ENCODE measurements at places on chromosomes 5 and 9. TPM values are rescaled to one million over a fixed set of nuclear protein-coding genes. Genes with fewer than 3 reads are reported as not detected.

DNA sequence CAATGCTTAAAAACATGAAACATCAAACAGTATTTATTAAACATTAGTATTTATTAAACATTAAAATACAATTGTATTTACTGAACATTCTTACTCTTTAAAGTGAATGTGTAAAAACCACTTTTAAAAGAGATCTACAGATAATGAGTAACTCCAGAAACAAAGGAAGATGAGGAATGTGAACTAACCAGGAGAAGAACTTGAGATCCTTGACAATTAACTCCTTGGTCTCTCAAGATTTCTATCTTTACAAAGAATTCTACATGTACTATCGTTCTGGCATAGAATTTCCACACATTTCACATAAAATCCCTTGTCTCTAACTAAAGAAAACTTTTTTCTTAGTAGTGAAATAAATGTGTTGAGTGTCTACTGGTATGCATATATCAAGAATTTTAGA, 28.7 kb upstream of the IFNE start:
- peaks cover 5% of the 10 kb centered on the region for H3K4me1 ChIP-seq
- no peaks in the 10 kb centered on the region for H3K27me3 ChIP-seq
- H3K4me3 ChIP-seq: no peak overlapping the region
- no peaks in the 10 kb centered on the region for H3K36me3 ChIP-seq

- no peaks in the 10 kb centered on the region for H3K36me3 ChIP-seq
- H3K4me3 ChIP-seq: no peak overlapping the region
- no peak for DNase-seq
- no peaks in the 10 kb centered on the region for H3K27me3 ChIP-seq
Observed at GRCh38 chr5:118687100-118687499, 301.2 kb downstream of the DTWD2 start.

DNA sequence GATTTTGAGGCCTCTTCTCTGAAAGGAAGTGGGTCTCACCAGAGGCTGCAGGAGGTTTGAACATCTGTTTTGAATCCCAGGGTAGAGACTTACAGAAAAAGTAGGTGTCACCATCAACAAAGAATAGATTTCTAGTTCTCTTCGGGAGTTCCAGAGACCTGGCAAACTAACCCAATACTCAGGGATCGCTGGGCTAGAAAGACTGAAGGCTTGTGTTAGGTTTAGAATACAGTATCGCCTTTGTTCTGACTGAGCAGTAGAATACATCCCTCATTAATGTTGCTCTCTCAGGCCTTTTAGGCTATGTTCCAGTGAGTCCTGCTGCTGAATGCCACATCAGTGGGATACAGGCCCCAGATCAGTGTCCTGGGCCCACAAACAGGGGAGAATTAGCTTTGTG, 27.2 kb downstream of the RUSC2 start:
- H3K27ac ChIP-seq: no peak overlapping the region
- H3K36me3 ChIP-seq: no peaks in the 10 kb centered on the region
- no peak for DNase-seq
- H3K4me3 ChIP-seq: no peak overlapping the region

- H3K27ac ChIP-seq: peak within 1 kb of the TSS; percentile 99
- peak; percentile 91 for DNase-seq
- H3K36me3 ChIP-seq: peaks cover 37% of the 10 kb centered on the region
- H3K27me3 ChIP-seq: no peaks in the 10 kb centered on the region
- H3K4me3 ChIP-seq: peak within 1 kb of the TSS; percentile 90
- H3K4me1 ChIP-seq: peaks cover 54% of the 10 kb centered on the region
Observed at GRCh38 chr5:79990598-79991507, at the start of gene MTX3. MTX3 (minus strand) TSS chr5:79991262; CDS start chr5:79991238, 24 bp downstream.

GRCh38 chr5:16465544-16466432, at the start of gene ZNF622:
ZNF622 (minus strand) TSS chr5:16465800; CDS start chr5:16465665, 135 bp downstream.
- H3K27ac ChIP-seq: peak within 1 kb of the TSS; percentile 94
- DNase-seq: peak; percentile 91
- H3K4me1 ChIP-seq: peaks cover 76% of the 10 kb centered on the region
- peak within 1 kb of the TSS; percentile 98 for H3K4me3 ChIP-seq

DNA sequence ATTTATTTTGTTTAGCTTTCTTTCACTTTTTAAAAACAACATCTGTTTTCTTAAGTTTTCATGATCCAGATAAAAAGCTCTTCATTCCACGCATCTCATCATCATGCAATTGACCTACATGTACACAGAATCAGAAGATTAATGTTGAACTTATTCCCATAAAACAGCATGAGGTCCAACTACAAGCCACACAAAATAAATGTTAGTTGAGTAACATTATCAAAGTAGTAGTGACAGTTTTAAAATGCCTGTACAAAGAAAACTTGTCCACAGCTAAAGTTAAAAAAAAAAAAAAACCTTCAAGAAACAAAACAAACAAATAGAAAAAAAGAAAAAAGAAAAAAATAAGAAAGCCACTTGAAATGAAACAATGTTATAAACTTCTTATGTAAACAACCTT, 846.3 kb downstream of the TLE1 start:
- no peaks in the 10 kb centered on the region for H3K27me3 ChIP-seq
- DNase-seq: no peak
- no peaks in the 10 kb centered on the region for H3K36me3 ChIP-seq
- no peak overlapping the region for H3K4me3 ChIP-seq
- no peaks in the 10 kb centered on the region for H3K4me1 ChIP-seq

DNA sequence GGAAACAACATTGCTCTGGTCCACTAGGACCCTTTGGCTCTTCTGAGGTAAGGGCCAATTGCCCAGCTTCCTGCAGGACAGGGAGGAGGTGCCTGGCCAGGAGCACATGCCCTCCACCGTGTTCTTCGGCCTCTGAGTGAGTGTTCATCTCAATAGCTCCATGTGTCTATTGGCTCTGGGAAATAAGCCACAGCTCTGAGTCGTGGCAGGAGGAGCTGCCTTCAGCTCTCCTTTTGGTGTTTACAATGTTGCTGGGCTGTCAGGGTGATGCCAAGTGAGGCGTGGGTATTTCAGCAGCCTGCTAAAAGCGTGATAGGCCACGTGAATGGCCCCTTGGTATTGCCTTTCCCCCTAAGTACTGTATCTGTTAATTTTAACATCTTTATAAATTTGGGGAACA, 26.6 kb downstream of the GADD45G start:
- no peak overlapping the region for H3K27ac ChIP-seq
- no peaks in the 10 kb centered on the region for H3K36me3 ChIP-seq
- H3K4me3 ChIP-seq: no peak overlapping the region
- H3K27me3 ChIP-seq: peaks cover 16% of the 10 kb centered on the region
- H3K4me1 ChIP-seq: peaks cover 12% of the 10 kb centered on the region
- no peak for DNase-seq

- H3K27me3 ChIP-seq: peaks cover 4% of the 10 kb centered on the region
- no peak overlapping the region for H3K4me3 ChIP-seq
- H3K36me3 ChIP-seq: no peaks in the 10 kb centered on the region
Observed at GRCh38 chr5:96856371-96856770, 19.9 kb upstream of the ERAP2 start.

DNA sequence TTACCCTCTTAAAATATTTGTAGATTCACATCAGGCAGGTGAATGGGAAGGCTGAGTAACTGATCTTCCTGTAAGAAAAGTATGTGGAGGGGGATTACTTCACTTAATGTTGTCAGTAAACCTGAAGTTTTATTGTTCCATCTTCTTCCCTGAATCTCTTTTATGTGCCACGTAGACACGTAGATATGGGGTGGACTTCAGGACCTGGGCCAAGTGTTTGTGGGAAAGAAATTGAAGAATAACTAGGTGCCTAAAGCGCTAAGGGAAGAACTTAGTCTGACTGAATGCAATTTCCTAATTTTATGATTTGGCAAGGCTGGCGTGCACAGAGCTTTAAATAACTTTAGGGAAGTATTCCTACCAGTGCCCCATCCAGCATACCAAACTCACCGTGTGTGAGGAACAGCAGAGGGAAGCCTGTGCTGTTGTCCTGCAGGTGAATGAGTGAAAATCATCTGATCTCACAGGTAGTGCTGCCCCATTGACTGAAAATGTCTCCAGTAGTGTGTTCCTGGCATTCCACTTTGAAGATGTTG, 323.4 kb downstream of the KDM4C start:
- peaks cover 29% of the 10 kb centered on the region for H3K36me3 ChIP-seq
- no peaks in the 10 kb centered on the region for H3K27me3 ChIP-seq
- H3K4me3 ChIP-seq: no peak overlapping the region
- DNase-seq: no peak
- no peaks in the 10 kb centered on the region for H3K4me1 ChIP-seq
- no peak overlapping the region for H3K27ac ChIP-seq

DNA sequence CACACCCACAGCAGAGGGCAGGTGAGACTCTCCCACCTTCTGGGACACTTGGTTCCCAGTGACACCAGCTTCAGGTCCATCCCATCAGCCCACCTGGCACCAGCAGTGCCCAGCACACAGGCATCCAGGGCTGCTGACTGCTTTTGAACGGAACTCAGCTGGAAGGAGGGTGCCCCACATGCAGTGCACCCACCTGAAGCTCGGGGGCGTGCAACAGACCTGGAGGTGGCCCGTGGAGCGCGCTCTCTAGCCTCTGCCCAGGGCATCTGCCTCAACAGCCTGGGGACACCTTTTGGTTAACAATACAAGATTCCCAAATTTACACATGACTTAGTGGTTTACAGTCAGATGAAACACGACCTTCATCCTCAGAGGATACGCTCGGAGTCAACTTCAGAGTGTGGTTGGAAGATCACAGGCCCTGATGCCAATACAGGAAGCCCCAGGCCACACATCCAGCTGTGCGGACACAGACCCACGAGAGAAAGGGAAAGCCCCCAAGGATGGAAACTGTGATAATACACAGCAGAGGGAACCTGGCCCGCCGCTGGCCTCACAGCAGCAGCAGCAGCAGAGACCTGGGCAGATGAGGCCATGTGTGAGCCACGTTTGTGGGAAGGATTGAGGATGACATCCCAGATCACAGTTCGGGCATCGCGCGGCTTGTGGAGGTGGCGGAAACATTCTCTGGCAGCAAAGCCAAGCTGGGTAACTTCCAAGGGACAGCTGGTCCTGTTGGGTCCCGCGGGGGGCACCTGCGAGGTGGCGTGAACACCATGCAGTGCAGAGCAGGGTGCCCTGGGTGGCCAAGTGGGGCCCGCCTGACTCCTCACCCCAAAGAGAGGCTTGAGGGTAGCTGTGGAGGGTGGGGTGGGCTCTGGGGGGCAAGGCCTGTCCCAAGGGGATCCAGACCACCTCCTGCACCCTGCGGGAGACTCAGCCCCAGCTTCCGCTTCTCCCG, 64.0 kb downstream of the SECISBP2 start:
- H3K4me1 ChIP-seq: peaks cover 49% of the 10 kb centered on the region
- peaks cover 86% of the 10 kb centered on the region for H3K36me3 ChIP-seq
- DNase-seq: no peak
- peak overlapping the region; percentile 52 for H3K27ac ChIP-seq
- no peak overlapping the region for H3K4me3 ChIP-seq
- no peaks in the 10 kb centered on the region for H3K27me3 ChIP-seq

DNA sequence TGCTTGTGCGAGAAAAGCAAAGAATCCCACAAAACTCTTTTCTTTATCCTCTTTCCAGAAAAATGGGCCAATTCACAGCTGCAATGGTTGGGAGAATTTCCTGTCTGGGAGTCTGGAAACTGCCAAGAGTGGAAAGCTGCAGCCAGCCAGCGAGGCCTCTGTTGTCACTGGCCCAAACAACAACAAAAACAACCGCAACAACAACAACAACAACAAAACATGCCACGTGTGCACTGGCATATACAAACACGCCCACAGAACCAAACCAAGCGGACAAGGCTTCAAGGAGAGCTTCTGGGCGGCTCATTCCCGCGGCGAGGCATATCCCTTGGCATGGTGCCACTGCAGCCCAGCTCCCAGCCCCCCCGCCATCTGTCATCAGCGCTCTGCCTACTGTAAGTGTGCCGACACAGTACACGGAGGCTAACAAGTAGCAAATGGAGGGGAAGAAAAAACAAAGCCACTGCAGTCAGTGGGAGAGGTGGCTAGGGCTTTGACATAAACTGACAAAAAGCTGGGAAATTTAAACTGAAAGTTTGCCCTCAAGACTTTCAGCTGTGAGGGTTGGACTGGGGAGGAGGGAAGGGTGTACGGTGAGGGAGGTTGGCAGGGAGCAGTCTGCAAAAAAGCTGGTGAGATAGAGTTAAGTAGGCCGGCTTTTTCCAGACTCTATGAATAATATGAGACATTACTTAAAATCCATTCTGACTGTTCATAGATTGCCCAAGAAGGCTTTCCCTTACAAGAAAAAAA, 165.0 kb upstream of the ZNF462 start:
- no peaks in the 10 kb centered on the region for H3K27me3 ChIP-seq
- H3K36me3 ChIP-seq: no peaks in the 10 kb centered on the region
- no peak for DNase-seq
- no peaks in the 10 kb centered on the region for H3K4me1 ChIP-seq

DNA sequence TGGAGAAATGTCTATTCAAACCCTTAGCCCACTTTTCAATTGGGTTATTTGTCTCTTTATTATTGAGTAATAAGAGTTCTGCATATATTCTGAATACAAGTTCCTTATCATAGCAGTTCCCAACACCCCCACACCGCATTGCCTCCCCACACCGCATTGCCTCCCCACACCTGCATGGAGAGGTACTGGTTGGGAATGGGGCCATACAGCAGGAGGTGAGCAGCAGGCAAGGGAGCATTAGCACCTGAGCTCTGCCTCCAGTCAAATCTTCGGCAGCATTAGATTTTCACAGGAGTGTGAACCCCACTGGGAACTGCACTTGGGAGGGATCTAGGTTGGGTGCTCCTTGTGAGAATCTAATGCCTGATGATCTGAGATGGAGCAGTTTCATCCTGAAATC, 10.6 kb upstream of the SAP30L start:
- H3K4me1 ChIP-seq: no peaks in the 10 kb centered on the region
- H3K27ac ChIP-seq: no peak overlapping the region
- H3K27me3 ChIP-seq: no peaks in the 10 kb centered on the region
- no peak for DNase-seq
- H3K4me3 ChIP-seq: no peak overlapping the region

- no peaks in the 10 kb centered on the region for H3K36me3 ChIP-seq
- DNase-seq: no peak
- H3K27me3 ChIP-seq: no peaks in the 10 kb centered on the region
- no peak overlapping the region for H3K4me3 ChIP-seq
- H3K4me1 ChIP-seq: peaks cover 7% of the 10 kb centered on the region
Observed at GRCh38 chr9:137487454-137488326, 28.6 kb upstream of the NSMF start.

- peaks cover 21% of the 10 kb centered on the region for H3K27me3 ChIP-seq
- H3K4me3 ChIP-seq: no peak overlapping the region
- H3K4me1 ChIP-seq: no peaks in the 10 kb centered on the region
Observed at GRCh38 chr9:87149799-87150198, 202.5 kb upstream of the GAS1 start.

The NEURL1B gene
- total RNA-seq: 3.0 TPM

The HRCT1 gene
- total RNA-seq: not detected

The SHLD3 gene
- 3.6 TPM for total RNA-seq

The NIM1K gene
- 0.83 TPM for total RNA-seq

The SLC36A3 gene
- total RNA-seq: not detected

The PCDHB7 gene
- total RNA-seq: not detected

The FBP2 gene
- not detected for total RNA-seq

The PCDHGA6 gene
- 0.10 TPM for total RNA-seq

The NEUROG1 gene
- not detected for total RNA-seq

The LHX2 gene
- total RNA-seq: not detected

The LEAP2 gene
- 2.5 TPM for total RNA-seq

The RGP1 gene
- total RNA-seq: 29.1 TPM

The PRDM9 gene
- not detected for total RNA-seq

The YIPF5 gene
- total RNA-seq: 45.1 TPM

The ACOT12 gene
- not detected for total RNA-seq

Data from activated CD4-positive, alpha-beta memory T cell treated with anti-CD3 and anti-CD28 coated beads, Interleukin-2, amount 10 ng/mL, durations not matched to agents 7 days and 5 days (primary cell).